ENCODE measurements at places on chromosomes 12 and 14. TPM values are rescaled to one million over a fixed set of nuclear protein-coding genes. Genes with fewer than 3 reads are reported as not detected.

Gene LALBA
- total RNA-seq: not detected

Gene LHX5
- total RNA-seq: not detected

Gene CSRP2
- total RNA-seq: not detected

Gene INTS13
- total RNA-seq: 52.8 TPM

Gene SERPINA10
- not detected for total RNA-seq

Gene P2RX2
- total RNA-seq: not detected

Gene LRRIQ1
- total RNA-seq: not detected

Gene KNTC1
- 139 TPM for total RNA-seq

Gene RNASE2
- total RNA-seq: not detected

Gene CELA1
- total RNA-seq: not detected

Gene POTEM
- total RNA-seq: not detected

Gene MYO1H
- not detected for total RNA-seq

Gene SERPINA4
- not detected for total RNA-seq

Gene BMAL2
- total RNA-seq: 17.9 TPM

Gene GRIN2B
- not detected for total RNA-seq

Gene LRTM2
- not detected for total RNA-seq

Gene VRTN
- not detected for total RNA-seq

Gene EFCAB11
- total RNA-seq: 9.8 TPM

Gene A2ML1
- total RNA-seq: not detected

Gene TAS2R9
- total RNA-seq: not detected

Gene TOMM20L
- total RNA-seq: not detected

Gene GUCY2C
- total RNA-seq: not detected

Gene RNASE13
- total RNA-seq: not detected

Gene FIGNL2
- 0.37 TPM for total RNA-seq

Gene ANO6
- 23.3 TPM for total RNA-seq

Gene CLEC6A
- total RNA-seq: not detected

Gene WDHD1
- total RNA-seq: 45.9 TPM

Gene SNRPF
- total RNA-seq: 34.5 TPM

Gene CISTR
- not detected for total RNA-seq

Gene B4GALNT3
- 11.1 TPM for total RNA-seq

Gene ZC3H10
- total RNA-seq: 9.1 TPM

Gene MBIP
- 18.3 TPM for total RNA-seq

Gene CD27
- total RNA-seq: 131 TPM

Gene NPFF
- total RNA-seq: not detected

Gene HAL
- total RNA-seq: 0.63 TPM

Gene CPNE6
- 0.10 TPM for total RNA-seq

Gene EPS8
- total RNA-seq: 1.0 TPM

Gene VTI1B
- 69.6 TPM for total RNA-seq

Gene SERPINA6
- not detected for total RNA-seq

Gene PA2G4
- total RNA-seq: 316 TPM

Gene SOAT2
- 10.8 TPM for total RNA-seq

Gene TMEM229B
- 9.9 TPM for total RNA-seq

All from activated CD8-positive, alpha-beta T cell treated with anti-CD3 and anti-CD28 coated beads, Interleukin-2, amount 10 ng/mL, durations not matched to agents 7 days and 5 days (primary cell).